ENCODE measurements at places on chromosomes 4 and X.

GRCh38 chr4:153513596-153513995 lies 47.4 kb downstream of the TMEM131L start:
- DNase-seq: no peak

DNA sequence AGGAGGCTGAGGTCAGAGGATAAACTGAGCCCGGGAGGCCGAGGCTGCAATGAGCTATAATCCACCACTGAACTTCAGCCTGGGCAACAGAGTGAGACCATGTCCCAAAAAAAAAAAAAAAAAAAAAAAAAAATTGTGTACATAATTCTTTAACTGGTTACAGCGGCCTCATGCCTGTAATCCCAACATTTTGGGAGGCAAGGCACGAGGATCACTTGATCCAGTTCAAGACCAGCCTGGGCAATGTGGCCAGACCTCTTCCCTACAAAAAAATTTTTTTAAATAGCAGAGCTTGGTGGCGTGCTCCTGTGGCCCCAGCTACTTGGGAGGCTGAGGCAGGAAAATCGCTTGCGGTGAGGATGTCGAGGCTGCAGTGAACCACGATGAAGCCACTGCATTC lies 9.3 kb downstream of the KLHL15 start:
- DNase-seq: no peak

DNA sequence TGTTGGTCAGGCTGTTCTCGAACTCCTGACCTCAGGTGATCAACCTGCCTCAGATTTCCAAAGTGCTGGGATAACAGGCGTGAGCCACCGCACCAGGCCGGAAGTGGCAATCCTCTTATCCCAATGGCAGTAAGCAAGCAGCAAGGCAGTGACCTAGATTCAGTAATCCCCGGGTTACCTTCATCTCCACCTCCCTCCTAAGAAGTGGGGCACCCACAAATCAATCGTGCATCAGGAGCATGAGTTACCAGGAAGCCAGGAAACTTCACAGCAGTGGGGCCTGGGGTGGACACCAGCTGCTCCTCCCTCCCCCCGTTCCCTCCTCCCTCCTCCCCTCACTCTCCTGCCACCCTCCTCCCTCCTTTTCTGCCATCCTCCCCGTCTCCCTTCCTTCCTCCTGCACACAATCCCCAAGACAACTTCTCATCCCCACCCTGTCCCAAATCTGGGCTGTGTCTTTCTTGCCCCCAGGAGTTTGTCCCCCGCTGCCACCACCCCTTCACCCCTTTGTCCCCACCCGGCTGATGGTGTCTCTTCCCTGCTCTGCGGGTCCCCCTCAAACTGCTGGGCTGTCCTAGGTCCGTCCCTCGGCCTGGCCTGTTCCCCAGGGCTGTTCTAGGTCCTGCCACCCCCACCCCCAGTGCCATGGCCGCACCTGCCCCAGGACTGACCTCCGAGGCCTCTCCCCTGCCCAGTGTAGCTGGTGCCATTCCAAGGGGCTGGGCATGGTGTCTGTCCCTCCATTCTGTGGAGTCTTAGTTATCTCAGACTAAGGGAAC lies 2.2 kb downstream of the PDE6B start:
- no peak for DNase-seq

- no peak for DNase-seq
These were observed 599.5 kb downstream of the FSTL5 start for GRCh38 chr4:161564230-161564834.

- no peak for DNase-seq
These were observed 252.3 kb upstream of the RASGEF1B start for GRCh38 chr4:81723927-81724587.

- no peak for DNase-seq
These were observed 13.7 kb downstream of the LINC00632 start for GRCh38 chrX:140723121-140723715.

GRCh38 chrX:103658681-103659433 lies 27.6 kb downstream of the MORF4L2 start:
- DNase-seq: no peak

- DNase-seq: no peak
These were observed 265.9 kb downstream of the CBLL2 start for GRCh38 chrX:22538580-22538979.

DNA sequence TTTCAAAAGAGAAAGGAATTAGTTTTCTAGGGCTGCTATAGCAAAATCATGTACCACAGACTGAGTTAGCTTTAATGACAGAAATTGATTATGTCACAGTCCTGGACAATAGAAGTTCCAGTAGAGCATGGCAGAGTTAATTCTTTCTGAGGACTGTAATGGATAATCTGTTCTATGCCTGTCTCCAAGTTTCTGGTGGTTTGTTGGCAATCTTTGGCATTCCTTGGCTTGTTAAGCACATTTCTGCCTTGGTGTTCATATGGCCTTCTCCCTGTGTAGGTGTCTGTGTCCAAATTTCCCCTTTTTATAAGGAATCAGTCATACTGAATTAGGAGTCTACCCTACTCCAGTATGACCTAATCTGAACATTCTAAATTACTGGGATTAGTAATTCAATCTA lies 336.1 kb upstream of the PABPC4L start:
- DNase-seq: no peak

DNA sequence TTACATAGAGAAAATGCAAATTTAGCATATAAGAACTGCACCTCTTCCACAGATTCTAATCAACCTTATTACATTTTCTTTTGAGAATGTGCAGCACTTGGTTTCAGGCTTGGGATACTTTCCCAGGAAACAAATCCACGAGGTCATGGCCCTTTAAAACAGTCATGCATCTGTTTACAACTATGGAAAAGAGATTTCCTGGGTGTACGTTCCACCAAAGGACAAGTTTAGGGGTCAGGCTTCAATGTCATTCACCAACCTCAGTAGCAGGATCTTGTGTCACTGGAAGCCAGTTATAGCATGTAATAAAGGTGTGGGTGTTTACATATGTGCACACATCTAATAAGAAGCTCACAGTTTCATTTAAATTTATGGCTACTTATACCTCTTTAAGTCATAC lies 30.7 kb downstream of the EREG start:
- DNase-seq: no peak

GRCh38 chr4:15005474-15006115 lies 3.3 kb downstream of the CPEB2 start:
- no peak for DNase-seq

DNA sequence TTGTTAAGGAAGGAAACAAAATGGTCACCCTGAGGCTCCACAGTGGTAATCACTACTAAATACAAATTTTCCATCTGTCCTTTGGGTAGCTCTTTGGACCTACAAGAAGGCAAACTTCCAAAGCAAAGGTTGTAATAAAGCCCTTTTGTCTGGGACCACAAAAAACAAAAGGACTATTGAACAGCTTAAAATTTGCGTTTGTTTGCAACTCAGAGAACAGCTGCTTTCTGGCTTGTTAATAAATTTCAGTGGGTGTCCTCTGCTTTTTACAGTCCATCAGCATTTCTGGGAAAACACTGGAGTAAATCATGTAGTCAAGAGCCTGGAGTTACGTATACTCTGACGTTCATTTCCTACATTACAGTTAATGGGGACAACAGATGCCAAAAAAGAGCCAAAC lies 439.7 kb upstream of the DIAPH2 start:
- no peak for DNase-seq

GRCh38 chr4:181672751-181673150 lies 570.5 kb upstream of the TENM3 start:
- no peak for DNase-seq

GRCh38 chrX:110920991-110921390 lies 125.4 kb upstream of the CHRDL1 start:
- DNase-seq: no peak

- no peak for DNase-seq
These were observed 18.9 kb upstream of the CXCR3 start for GRCh38 chrX:71637253-71637618.

GRCh38 chr4:120065974-120066516 lies 603 bp downstream of the MAD2L1 start:
- no peak for DNase-seq

DNA sequence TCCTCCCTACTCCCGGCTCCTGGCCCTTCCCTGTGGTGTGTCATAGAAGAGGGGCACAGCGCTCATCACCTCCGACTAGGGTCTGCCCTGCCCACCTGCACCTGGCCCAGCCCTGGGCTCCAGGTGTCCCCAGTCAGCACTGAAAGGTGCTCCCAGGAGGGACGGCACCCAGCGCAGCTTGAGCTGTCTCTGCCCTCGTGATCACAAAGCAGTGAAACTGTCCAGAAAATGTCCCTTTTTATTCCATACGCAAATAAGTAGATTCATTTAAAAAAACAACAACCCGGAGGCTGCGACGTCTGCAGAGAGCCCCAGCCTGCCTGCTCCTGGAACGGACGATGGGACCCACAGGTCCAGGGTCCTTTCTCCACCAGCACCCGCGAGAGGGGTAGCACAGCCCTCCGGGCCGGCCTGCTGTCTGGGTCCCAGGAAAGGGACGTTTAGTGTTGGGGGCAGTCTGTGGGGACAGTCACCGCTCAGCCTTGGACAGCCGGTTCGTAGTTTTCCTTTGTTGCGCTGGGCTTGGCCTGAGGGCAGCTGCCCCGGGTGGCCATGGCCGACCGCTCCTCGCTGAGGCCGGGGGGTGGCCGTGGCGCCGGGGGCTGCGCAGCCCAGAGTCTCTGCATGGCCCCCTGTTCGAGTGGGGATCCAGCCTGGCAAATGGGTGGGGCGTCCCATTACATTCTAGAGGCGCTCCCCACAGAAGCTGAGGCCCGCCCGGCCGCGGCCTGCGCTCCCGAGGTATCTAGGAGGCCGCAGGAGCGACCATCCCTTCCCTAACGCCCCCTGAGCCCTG lies 4.6 kb downstream of the HMX1 start:
- DNase-seq: no peak

GRCh38 chrX:12997906-12998687 lies 23.2 kb downstream of the TMSB4X start:
- no peak for DNase-seq

GRCh38 chr4:159240687-159241086 lies 137.8 kb downstream of the RAPGEF2 start:
- no peak for DNase-seq

- no peak for DNase-seq
These were observed 51.3 kb upstream of the TMPRSS11F start for GRCh38 chr4:68180849-68181526.

DNA sequence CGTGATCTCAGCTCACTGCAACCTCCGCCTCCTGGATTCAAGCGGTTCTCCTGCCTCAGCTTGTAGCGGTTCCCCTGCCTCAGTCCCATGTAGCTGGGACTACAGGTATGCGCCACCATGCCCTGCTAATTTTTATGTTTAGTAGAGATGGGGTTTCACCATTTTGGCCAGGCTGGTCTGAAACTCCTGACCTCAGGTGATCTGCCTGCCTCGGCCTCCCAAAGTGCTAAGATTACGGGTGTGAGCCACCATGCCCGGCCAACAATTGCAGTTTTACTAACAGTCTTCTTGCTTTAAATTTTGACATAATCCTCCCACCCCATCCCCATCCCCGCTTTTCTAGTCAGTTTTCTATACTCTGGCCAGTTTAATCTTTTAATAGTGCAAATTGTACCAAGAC lies 112.0 kb downstream of the CFAP299 start:
- DNase-seq: no peak

Data from T-cell (primary cell).